ENCODE measurements at places on chromosomes 5 and 9.

DNA sequence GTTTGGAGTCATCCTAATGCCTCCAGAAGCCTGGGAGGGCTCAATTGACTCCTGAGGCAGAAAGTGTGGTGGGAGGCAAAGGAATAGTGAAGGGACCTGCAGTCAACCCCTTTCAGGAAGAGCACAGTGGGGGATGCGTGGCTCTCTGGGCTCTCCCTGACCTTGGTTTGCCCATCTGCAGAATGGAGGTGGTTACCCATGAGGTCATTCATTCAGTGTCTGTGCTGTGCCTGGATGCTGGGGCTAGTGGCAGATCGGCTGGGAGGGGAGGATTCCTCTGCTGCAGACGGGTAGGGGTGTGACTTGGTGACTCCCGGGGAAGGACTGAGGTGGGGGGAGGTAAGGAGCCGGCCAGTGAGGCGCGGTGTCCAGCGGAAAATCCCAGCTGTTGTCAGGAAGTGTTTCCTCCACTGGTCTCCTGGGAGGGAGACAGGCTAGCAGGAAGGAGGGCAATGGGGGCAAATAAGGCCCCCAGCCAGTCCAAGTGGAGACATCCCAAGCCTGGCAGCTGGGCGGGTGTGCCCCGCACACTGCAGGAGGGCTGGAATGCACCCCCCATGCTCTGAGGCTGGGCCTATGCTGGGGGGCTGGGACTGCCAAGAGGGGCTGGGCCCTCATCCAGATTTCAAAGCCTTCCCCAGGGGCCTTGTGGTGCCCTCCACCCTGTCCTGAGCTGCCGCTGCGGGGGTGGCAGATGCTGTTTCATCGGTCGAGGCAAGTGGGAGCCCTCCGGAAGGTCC is 10.9 kb downstream of the CXXC5 start:
- DNase-seq = no peak

GRCh38 chr5:119470851-119471451 is 18.7 kb downstream of the HSD17B4 start:
- DNase-seq = no peak

GRCh38 chr5:164364237-164365208 is 859.1 kb downstream of the MAT2B start:
- no peak for DNase-seq

- no peak for DNase-seq
Observed at GRCh38 chr5:6158974-6159831, 219.1 kb downstream of the MED10 start.

- no peak for DNase-seq
Observed at GRCh38 chr9:87604886-87605588, 107.4 kb downstream of the DAPK1 start.

DNA sequence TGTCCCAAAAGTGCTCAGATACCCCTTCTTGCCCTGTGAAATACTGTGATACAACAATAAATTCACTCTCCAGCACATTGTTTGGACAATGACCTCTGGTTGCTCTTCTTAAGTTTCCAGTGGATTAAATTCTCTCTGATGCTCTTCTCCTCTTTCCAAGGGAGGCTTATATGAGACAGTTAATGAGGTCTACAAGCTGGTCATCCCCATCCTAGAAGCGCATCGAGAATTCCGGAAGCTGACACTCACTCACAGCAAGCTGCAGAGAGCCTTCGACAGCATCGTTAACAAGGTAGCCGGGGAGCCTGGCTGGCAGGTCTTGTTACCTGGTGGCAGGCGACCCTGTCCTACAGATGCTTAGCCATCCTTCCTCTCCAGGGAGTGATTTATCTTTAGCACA is 226.5 kb downstream of the DOCK8 start:
- DNase-seq = no peak

DNA sequence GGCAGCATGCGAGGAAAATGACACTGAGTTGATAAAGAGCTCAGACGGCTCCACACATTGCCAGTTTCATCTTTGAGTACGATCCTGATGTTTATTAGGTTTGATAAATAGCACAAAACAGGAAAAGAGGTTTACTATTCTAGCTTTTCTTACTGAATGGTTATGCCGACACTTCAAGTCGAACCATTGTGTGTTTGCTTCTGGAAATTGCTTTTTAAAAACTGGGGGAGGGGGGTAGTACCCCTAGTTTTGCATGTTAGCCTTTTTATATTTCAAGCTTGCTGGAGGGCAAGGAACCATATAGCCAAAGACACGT is 5.2 kb downstream of the PTCH1 start:
- DNase-seq = no peak

DNA sequence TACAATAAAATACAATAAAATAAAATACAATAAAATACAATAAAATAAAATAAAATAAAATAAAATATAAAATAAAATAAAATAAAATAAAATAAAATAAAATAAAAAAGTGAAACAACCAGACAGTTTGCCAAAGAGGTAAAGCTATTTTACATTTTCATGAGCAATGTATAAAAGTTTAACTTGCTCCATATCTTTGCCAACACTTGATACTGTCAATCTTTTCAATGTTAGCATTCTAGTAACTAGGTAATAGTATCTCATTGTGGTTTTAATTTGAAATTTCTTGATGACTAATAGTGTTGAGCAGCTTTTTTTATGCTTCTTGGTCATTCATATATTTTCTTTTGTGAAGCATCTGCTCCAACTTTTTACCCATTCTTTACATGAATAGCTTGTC is 17.3 kb downstream of the TTC33 start:
- DNase-seq = no peak

DNA sequence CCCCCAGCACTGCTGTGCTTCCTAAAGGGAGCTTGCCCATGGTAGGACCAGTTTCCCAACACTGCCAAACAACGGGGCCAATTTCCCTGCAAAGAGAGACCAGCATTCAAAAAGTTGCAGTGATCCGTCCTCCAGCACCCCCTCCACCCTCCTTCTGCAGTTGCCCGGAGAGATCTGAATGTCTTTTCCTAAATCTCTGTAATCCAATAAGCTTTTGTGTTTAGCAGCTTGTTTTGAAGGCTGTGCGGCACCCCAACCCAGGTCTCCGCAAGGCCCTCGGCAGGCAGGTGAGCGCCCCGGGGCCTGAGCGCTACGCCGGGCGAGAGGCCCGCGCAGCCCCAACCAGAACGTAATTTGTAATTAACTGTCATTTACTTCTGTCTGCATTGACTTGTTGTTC is 366.9 kb upstream of the IRX2 start:
- no peak for DNase-seq
